ENCODE measurements at places on chromosomes 1 and 21.

DNA sequence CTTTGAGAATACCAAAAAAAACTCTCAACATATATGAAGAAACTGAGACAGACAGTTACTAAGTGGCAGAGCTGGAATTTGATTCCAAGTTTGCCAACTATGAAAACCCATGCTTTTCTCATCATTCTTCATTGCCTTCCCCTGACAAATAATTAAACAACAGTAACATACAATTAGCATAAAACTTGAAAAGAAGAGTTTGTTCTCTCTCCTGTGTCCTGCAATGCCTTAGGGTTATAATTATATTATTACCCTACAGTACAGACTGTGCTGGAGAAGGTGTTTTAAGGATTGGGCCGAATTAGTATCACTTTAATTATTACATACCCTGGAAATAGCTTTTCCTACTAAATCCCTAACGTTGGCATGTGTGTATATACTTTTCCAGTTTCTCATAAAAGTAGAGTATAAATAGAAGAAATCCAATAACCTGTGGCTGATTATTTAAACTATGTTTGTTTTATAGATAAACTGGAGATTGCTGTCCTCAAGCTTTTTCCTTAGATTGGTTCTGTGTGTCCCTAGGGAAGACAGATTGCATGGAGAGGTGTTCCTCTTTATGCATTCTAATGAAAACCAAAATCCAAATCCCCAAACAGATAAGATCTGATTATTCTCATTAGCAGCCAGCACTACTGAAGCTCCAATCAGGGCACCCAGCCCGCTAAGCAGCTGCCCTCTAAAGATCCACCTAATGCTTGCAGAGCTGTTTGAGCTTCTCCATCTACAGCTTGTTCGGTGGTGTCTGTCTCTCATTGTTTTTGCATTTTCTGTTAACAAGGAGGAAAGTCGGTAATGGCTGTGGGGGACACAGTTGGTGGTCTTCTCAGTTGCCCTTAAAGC, 156.3 kb downstream of the TM2D1 start:
- DNase-seq, result no peak

- peak; percentile 15 for DNase-seq
These were observed 11.5 kb downstream of the SLC37A1 start for GRCh38 chr21:42525029-42525581.

- no peak for DNase-seq
These were observed 83.7 kb upstream of the GCLM start for GRCh38 chr1:93992954-93993353.

DNA sequence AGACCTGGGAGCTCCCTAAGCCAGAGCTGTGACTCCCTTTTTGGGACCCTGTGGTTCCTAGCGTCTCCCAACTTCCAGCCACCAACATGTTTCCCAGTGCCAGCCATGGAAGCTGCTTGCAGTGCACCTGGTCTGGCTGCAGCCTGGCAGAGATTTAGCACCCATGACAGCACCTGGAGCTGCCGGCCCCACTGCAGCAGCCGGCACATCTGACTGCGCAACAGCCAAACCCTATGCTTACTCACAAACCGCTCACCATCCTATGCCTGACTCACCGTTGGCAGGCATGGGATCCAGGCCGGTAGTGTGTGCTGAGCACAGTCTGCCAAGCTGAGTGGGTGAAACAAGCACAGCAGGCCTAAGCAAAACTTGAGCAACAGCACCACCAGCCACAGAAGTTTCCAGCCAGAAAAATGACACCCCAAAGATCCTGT, 435.9 kb upstream of the PRMT6 start:
- DNase-seq, result peak; percentile 85

GRCh38 chr1:183777328-183777727, 27.6 kb upstream of the RGL1 start:
- DNase-seq, result peak; percentile 35

- no peak for DNase-seq
These were observed 250.6 kb upstream of the RRP15 start for GRCh38 chr1:218034468-218034867.
